ENCODE measurements at places on chromosomes 5 and 9.
A peak's percentile ranks its signal among the peaks of the same experiment; 100 is the strongest.

- DNase-seq = no peak
Observed at GRCh38 chr5:163908253-163908652, 402.8 kb downstream of the MAT2B start.

DNA sequence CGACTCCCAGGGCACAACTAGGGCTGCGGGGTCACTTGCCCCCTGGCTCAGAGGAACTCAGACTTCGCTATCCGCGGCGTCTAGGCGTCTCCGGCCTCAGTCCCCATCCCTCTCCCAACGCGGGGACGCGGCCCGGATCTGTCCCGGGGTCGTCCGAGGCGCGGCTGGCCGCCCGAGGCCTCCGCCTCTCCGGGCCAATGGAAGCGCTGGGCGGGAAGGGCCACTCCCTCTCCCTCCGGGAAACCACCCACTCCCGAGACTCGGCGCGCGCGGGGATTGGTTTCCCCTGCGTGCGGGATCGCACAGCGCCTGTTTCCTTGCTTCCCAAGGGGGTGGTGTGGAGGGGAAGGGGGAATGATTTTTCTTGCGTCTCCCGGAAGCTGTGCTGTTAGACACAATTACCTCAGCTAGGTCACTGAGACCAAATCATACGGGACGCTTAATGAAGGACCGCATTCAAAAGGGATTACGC is 38.3 kb downstream of the NR2F1 start:
- no peak for DNase-seq

GRCh38 chr5:3612591-3613042 is 17.0 kb downstream of the IRX1 start:
- peak; percentile 35 for DNase-seq

DNA sequence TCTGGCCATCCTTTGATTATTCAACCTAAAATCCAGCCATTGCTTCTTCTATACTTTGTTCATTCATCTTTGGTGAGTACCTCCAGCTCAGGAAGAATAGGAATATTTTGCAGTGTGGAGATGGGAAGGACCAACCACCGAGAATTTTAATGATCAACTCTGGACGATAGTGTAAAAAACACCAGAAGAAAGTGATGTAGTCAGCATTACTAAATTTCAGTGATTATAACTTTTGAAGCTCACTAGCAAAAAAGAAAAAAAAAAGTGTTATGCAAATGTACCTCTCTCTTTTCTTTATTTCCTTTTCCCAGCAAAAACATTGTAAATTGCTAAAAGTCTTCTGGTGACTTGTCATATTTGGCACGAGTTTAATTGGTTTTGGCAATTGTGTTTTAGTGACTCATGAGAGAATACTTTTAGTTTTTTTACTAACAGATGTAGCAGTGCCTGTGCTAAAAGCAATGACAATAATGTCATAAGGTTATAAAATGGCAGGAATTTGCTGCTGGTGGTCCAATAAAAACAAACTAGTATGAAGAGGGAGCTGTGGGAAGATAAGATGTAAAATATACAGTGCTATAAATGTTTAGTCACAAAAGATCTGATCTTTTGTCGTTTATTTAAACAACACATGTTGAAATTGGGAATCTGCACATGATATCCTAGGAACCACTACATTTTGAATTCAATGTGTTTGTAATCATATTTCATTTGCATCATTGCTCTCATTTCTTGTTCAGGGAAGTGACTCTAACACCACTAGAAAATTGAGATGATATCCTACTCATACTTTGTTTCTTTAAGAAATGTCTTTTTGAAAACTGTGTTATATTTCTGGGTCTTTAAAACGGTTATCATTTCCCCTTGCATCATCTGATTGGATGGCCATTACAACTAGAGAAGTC is 81.3 kb upstream of the ERCC6L2 start:
- peak; percentile 93 for DNase-seq

GRCh38 chr5:40799258-40799657 is 1.1 kb upstream of the PRKAA1 start:
- no peak for DNase-seq

GRCh38 chr5:134603059-134603458 is 29.6 kb downstream of the SAR1B start:
- DNase-seq = peak; percentile 52

DNA sequence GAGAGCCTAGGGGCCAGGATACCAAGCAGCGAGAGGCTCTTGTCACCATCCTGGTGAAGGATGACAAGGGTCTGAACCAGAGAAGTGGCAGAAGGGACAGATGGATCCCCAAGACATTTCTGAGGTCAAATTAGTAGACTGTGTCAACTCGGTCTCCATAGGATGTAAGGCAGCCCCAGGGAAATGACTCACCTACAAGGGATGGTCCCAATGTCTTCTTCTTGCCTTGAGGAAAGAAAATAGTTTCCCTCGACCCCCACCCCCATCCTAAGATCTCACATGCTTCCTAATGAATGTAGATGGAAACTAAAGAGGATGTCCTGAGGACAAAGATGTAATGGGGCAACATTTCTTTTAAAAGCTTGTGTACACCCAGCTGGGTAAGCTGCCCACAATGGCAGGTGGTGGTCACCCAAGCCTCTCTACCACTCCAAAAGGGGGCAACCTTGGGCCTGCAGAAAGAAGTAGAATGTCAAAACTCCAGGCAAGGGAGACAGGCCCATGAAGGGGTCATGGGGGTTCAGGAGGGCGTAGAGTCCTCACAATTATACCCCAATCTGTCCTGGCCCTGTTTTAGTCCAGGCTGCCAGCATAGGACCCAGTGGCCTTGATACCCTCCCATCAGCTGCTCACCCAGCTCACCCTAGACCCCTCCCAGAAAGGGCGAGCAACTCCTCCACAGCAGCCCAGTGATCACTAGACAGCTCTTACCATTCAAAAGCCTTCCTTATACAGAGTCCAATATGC is 187.4 kb downstream of the ACTL7B start:
- DNase-seq = no peak

GRCh38 chr5:119439140-119439631 is 13.1 kb upstream of the HSD17B4 start:
- DNase-seq = peak; percentile 52

DNA sequence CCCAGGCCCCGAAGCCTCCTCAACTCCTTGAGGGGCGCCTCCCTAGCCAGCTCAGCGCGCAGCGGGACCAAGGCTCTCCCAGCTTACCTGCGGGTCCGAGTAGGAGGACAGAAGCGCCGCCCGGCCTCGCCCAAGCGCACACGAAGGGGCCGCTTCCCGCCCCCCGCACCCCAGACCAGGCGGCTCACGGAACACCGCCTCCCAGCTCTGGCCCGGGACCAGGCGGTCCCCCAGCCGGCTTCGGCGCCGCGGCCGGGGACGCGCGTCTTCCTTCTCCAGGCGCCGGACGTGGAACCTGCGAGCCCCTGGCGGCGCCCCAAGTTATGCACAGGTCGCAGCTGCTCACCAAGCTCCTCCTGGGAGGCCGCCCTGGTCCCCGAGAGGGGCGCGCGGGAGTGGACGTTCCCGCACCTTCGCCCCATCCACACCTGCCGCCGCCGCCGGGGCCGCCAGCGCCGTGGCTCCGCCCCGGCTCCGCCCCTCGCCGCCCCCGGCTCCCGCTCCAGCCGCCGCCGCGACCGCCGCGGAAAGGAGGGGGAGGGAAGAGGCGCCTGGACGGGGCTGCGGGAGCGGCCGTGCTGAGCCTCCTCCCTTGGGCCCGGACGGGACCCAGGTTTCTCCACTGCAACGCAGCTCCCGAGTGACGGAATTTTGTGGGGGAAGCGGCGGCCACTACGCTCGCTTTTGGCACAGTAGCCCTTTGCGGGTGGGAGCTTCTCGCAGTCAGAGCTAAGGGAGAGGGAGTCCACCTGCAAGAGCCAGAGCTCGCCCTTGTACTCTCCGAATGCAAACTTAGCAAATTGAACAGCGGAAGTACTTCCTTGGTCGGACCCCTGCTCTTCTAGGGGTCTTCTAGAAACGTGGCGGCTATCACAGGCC is 77.5 kb upstream of the IFNE start:
- peak; percentile 52 for DNase-seq

DNA sequence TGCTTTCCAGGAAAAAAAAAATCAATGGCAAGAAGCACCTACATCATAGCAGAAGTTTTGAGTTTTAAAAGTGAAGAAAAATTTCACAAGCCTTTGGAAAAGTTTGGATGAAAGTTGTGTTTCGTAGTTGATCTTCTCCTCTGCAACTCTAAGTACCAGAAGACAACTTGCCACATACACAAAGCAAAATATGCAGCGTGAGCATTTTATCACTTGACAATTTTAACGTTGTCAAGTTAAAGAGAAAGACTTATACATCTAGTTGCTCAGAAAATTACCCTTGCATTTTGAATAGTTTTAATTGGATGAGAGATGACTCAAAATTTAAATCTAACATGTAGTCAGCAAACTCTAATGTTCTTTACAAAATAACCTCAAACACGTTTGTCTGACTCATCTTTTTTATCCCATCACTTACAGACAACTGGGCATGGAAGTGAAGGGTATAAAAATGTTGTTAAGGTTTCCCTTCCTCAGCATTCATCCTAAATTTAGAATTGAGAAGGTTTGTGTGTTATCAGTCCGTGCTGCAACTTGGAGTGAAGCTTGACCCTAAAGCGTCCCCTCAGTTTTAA is 213.4 kb downstream of the MARCHF11 start:
- DNase-seq = peak; percentile 8

GRCh38 chr5:8644377-8644776 is 775.4 kb downstream of the MTRR start:
- DNase-seq = no peak

GRCh38 chr5:172403189-172403796 is 51.0 kb downstream of the SH3PXD2B start:
- DNase-seq = no peak

GRCh38 chr9:104915049-104915448 is 12.9 kb downstream of the ABCA1 start:
- no peak for DNase-seq

DNA sequence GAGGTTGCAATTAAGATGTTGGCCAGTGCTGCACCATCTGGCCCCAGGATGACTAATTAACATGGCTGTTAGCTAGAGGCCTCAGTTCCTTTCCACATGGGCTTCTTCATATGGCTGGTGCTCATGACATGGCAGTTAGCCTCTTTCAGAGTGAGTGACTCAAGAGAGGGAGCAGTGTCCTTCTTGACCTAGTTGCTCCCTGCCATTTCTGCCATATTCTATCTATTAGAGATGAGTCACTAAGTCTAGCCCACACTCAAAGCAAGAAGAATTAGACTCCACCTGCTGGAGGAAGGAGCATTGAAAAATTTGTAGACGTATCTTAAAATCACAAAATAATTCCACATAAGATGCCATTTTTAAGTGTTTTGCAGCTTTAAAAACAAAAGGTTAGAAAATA is 651.2 kb upstream of the CCNG1 start:
- DNase-seq = no peak

DNA sequence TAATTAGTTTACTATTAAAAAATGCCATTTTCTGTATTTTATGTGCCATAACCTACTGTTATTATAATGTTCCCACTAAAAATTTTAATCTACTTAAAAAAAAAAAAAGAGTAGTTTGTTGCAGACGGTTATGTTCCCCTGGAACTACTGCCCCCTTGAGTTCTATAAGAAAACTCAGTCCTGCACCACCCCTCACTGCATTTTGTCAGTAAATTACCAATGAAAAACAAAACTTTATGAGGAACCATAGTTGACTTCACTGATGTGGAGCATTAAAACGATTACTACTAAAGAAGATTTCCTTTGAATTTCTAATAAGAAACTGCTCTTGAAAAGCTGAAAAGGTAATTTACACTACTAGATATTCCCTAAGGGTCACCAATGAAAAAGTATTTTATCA is 288.7 kb downstream of the FBXL17 start:
- peak; percentile 45 for DNase-seq

GRCh38 chr9:100689635-100690034 is 111.8 kb downstream of the CAVIN4 start:
- DNase-seq = no peak

DNA sequence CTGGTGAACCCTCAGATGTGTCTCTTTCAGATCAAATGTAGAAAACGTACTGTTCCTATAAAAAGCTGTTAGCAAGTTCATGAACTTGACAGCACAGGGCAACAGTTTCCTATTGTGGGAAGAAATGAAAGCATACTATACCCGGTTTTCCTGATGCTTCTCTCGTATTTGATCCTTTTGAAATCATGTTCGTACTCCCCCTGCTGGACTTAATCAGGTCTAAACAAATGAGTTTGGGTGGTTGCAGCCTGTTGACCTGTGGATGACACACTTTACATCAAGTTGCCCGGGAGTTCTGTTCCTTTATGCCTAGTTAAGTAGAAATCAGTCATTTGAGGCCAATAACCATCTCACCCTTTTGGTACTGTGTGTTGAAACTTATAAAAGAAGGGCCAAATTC is 1992.3 kb downstream of the MAT2B start:
- peak; percentile 85 for DNase-seq

GRCh38 chr5:108898707-108899106 is 151.0 kb downstream of the FER start:
- DNase-seq = no peak

DNA sequence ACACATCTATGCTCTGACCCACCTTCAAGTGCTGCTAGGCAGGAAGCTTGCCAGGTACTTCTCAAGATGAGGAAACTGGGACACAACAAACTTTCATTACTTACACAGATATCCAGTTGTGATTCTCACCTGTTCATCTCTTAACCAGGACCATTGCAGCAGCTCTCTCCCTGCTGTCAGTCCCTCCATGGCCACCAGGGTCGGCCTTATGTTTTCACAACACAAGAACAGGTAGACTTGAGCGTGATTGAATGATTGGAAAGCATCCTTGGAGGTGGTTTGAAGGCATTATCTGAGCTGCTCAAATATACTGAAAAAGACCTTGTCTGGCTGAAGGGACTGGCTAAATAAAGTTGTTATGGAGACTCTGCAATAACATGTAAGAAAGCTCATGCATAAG is 94.4 kb downstream of the MTREX start:
- DNase-seq = peak; percentile 2

DNA sequence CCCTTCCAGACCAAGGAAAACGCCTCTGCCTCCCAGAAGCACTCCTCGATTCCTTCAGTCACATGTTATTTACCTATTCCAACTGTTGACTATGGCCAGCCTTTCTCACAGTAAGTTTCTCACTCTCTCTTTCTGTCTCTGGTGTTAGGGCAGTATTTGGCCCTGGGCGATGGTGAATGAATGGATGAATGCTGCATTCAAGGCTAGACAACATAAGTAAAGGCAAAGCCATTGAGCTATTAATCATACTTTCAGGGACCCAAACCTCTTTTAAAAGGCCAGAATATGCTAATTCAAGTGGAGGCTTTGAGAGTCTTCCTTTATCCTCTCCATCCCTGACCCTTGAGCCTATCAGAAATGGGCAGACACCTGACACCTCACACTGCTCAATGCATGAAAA is 78.5 kb downstream of the SEC61B start:
- DNase-seq = no peak

DNA sequence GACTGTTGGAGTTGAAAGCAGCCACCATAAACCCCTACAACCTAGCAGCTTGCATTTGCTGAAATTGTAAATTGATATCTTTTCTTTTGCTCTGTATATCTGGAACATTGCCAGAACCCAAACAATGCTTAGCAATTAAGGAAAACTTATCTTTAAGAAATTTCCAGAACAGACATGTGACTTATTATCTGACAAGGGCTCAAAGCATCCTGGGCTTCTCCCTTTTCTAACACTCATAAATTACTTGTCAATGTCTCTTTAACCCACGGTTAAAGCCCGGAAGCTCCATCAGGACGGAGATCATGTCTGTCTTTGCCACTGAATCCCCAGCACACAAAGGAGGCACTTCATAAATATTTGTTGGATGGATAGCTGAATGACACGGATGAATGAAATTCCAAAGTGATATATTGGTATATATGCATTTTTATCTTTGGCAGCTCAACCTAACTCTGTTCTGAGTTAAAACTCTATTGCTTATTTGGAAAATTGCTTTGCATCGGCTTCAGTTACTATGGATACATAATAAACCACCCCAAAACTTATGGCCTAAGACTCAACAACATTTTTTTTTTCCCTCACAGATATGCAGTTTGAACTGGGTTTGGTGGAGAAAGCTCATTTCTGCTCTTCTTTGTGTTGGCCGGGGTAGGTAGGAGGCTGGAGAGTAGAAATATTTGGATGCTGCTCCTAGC is 103.1 kb upstream of the CLINT1 start:
- DNase-seq = no peak

Data from MCF 10A (cell line).